ENCODE measurements at places on chromosomes 5 and 9.

DNA sequence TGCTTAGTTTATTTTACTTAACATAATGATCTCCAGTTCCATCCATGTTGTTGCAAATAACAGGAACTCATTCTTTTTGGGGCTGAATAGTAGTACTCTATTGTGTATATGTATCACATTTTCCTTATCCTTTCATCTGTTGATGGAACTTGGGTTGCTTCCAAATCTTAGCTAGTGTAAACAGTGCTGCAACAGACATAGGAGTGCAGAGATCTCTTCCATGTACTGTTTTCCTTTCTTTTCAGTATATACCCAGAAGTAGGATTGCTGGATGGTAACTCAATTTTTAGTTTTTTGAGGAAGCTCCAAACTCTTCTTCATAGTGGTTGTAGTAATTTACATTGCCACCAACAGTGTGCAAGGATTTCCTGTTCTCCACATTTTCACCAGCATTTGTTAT lies 138.8 kb upstream of the POC5 start:
- no peak for DNase-seq

GRCh38 chr5:83451955-83452354 lies 19.6 kb upstream of the VCAN start:
- no peak for DNase-seq

GRCh38 chr5:179263391-179264052 lies 81.7 kb downstream of the ADAMTS2 start:
- DNase-seq: no peak

DNA sequence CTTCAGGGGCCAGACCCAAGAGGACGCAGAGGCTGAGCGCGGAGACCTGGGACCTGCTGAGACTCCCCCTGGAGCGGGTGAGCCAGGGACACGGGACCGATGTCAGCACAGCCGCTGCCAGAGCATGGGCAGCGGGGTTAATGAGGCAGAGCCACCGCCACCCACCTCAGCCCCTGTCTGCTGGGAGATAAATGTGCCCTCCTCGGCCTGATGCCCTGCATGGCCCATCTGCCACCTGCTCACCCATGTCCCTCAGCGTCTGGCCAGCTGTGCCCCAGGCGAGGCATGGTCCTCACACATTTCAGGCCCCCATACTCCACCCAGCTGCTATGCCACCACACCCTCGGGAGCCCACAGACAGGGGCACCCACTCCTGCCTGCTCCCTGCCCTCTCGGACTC lies 14.9 kb downstream of the DNLZ start:
- DNase-seq: no peak

GRCh38 chr9:93309889-93310425 lies 126.0 kb downstream of the WNK2 start:
- no peak for DNase-seq

DNA sequence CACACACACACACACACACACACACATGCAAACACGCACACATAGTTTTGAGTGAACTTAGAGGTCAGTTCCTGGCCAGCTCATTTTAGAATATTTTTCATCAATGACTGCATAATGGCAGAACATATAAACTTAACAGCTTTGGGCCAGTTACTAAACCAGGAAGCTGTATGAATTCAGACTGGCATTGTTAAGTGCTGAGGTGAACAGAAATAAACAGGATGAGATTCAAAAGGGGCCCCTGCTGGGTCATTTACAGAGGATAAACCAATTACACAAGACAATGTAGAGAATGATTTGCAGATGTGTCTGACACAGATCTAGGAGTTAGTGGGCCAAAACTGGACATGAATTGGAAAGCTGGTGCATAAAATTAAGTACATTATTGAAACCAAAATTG lies 44.6 kb downstream of the MARCHF11 start:
- DNase-seq: no peak

DNA sequence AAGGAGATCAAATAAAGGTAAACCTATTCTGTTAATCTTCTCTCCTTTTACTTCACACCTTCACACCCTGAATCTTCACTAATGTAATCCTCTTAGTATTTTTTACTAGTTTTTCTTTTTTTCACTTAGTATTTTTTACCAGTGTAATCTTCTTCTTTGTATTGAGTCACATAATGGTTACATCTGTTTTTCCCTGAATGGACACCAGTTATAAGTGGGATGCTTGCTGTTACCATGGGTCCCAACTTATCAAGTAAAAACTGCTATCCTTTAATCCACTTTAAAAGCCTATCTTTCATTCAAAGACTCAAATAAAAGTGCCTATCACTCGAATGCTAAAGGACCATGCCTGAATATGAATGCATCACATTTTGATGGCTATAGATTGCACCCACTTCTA lies 15.1 kb downstream of the ZFAND5 start:
- no peak for DNase-seq

- no peak for DNase-seq
Observed at GRCh38 chr9:14485366-14485765, 171.4 kb upstream of the NFIB start.

GRCh38 chr5:29089591-29090130 lies 2051.3 kb upstream of the CDH9 start:
- no peak for DNase-seq

DNA sequence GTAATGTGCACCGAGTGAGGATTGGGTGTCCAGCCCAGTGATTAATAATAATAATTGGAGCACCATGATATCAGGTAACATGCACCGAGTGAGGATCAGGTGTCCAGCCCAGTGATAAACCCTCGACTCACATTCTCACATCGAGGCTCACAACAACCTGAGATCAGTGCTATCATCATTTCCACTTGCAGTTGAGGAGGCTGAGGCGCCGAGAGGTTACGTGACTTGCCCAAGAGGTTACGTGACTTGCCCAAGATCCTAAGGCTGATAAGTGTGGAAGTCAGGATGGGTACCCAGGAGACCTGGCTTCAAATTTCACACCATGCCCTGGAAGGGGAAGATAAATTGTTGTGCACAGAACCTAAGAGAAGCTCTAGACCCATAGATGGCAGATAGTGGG lies 189.4 kb downstream of the MED10 start:
- no peak for DNase-seq

GRCh38 chr9:76835571-76836283 lies 70.2 kb downstream of the PRUNE2 start:
- no peak for DNase-seq

DNA sequence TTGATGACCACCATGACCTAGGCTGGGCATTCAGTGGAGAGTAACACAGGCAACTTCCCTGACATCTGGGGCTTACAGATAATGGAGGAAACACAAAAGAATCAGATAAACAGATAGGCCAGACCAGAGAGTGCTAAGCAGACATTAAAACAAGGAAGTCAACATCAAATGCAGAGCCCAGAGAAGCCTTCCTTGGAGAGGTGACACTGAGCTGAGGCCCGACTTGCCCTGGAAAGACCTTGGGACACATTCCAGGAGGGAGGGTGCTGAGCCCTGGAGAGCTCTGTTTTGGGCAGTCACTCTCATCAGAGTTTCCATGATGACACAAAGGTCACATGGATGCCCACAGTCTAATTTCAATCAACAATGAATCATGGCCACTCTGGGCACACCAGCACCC lies 31.9 kb upstream of the C5orf58 start:
- no peak for DNase-seq

GRCh38 chr5:95667061-95667618 lies 15.7 kb downstream of the SPATA9 start:
- no peak for DNase-seq

DNA sequence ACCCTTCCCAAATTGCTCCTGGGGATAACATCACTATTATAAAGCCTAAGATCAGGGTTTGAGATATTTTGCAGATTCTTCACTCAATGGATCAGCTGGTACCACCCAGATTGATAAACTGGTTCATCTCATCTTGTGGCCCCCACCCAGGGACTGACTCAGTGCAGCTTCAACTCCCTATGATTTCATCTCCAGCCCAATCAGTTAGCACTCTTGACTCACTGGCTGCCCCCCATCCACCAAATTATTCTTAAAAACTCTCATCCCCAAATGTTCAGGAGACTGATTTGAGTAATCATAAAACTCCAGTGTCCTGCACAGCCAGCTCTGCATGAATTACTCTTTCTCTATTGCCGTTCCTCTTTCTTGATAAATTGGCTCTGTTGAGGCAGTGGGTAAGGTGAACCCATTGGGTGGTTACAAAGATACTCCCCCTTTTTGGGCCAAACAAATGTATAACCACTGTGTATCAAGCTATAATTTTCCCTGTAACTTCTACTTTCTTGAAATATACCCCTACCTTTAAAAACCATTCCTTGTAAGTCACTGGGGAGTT lies 263.3 kb upstream of the IL12B start:
- DNase-seq: no peak

- no peak for DNase-seq
Observed at GRCh38 chr9:84277646-84278045, 62.9 kb downstream of the SLC28A3 start.

GRCh38 chr9:133725886-133726285 lies 12.3 kb downstream of the SARDH start:
- DNase-seq: no peak

- DNase-seq: no peak
Observed at GRCh38 chr9:97617939-97618416, 15.2 kb downstream of the TSTD2 start.

GRCh38 chr9:126513159-126514036 lies 100.3 kb upstream of the LMX1B start:
- no peak for DNase-seq

- no peak for DNase-seq
Observed at GRCh38 chr9:87405677-87406542, 91.8 kb upstream of the DAPK1 start.

GRCh38 chr9:88991066-88992034 lies at the start of gene S1PR3:
Gene S1PR3, plus strand, starts transcription at chr9:88991468. Its CDS starts 9,733 bp downstream, at chr9:89001201.
- DNase-seq: no peak

- DNase-seq: no peak
Observed at GRCh38 chr9:93376411-93376810, 75.1 kb upstream of the FAM120A start.

GRCh38 chr9:107874591-107875369 lies 385.2 kb upstream of the KLF4 start:
- no peak for DNase-seq

- no peak for DNase-seq
Observed at GRCh38 chr5:95848701-95849100, 26.2 kb upstream of the GLRX start.

DNA sequence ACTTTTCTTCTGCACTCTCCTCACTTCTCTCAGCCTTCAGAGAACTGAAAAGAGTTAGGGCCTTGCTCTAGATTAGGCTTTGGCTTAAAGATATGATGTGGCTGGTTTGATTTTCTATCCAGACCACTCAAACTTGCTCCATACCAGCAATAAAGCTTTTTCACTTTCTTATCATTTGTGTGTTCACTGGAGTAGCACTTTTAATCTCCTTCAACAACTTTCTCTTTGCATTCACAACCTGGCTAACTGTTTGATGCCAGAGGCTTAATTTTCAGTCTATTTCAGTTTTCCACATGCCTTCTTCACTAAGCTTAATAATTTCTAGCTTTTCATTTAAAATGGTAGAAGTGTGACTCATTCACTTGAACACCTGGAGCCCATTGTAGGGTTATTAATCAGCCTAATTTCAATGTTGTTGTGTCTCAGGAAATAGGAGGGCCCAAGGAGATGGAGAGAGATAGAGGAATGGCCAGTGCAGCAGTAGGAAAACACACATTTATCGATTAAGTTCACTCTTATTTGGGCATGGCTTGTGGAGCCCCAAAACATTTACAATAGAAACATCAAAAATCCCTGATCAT lies 5.9 kb downstream of the ATPSCKMT start:
- DNase-seq: no peak

DNA sequence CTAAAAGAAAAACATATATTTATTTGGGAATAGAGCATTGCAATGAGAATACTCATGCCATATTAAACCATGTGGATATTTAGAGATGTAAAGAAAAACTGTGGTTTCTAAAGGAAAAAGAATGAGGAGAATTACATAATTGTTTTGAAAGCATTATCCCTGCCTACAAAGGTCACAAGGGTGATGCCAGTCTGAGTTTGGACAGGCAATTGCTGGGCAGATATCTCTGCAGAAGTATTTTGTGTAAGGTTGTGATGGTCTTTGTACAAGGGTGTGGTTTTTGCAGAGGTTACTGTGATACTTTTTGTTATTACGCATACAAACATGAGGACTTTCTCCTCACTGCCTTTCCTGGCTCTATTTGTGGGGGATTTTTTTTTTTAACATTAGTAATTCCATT lies 2022.9 kb upstream of the CDH6 start:
- no peak for DNase-seq

GRCh38 chr9:136399176-136400037 lies 563 bp downstream of the SNAPC4 start:
- peak; percentile 53 for DNase-seq

- no peak for DNase-seq
Observed at GRCh38 chr5:94702729-94703128, 84.3 kb downstream of the SLF1 start.

GRCh38 chr5:175035882-175036533 lies 311.6 kb downstream of the MSX2 start:
- no peak for DNase-seq

DNA sequence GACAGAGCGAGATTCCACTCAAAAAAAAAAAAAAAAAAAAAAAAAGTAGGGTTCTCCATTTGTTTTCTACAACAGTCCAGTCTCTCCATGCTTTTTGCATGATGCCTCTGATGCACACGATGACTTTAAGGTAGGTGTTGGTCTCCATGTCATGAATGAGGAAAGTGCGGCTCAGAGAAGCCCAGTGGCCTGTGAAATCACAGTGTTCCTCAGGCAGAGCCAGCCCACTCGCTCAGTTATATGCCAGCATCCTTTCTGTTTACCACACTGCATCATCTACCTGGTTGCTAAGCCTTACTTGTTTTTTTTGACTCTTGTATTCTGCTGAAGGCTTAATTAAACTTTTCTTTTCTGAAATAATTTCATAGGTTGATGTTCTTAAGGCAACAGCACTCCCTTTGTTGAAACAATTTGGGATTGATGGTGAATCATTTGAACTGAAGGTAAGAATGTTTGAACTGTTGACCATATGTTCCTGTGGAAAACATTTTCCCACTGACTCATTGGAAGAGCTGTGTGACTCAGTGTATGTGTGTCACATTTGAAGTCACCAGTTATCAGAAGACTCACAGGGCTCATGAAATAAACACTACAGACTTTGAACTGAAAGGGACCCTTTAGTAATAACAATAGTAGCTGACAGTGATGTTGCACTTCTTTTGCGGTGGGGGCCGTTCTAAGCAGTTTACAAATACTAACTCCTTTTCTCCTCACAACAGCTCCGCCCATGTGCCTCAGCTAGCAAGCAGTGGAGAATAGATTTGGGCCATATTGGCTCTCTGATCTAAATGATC lies 40.2 kb downstream of the RCL1 start:
- DNase-seq: no peak

DNA sequence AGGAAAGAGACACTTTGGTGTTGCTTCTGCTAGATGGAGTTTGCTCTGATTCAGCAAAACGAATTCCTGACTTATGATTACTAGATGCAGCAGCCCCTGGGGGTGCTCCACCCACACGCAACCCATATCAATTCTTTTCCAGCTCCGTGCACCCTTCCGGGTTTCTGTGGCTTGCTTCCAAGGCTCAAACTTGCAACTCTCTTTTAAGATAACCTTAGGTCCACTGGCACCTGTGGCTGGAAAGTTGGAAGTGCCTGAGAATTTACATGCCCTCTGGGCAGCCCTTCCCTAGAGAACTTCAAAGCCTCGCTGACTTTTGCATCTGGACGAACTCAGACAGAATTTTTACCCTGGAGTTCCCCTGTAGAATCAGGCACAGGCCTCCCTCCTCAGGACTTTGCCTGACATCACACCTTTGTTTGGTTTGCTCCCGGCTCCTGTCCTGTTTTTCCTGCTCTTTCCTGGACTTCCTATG lies 224.9 kb downstream of the SNX18 start:
- DNase-seq: no peak

- DNase-seq: no peak
Observed at GRCh38 chr9:90433398-90433941, 209.2 kb downstream of the DIRAS2 start.

Measured in CD4-positive, alpha-beta T cell treated with Interleukin-12 subunit alpha and Interleukin-12 subunit beta, for 1 hour (primary cell).